ENCODE measurements at places on chromosomes 2 and 18.

GRCh38 chr2:112725545-112726457 lies 5.0 kb downstream of the NT5DC4 start:
- DNase-seq: no peak

DNA sequence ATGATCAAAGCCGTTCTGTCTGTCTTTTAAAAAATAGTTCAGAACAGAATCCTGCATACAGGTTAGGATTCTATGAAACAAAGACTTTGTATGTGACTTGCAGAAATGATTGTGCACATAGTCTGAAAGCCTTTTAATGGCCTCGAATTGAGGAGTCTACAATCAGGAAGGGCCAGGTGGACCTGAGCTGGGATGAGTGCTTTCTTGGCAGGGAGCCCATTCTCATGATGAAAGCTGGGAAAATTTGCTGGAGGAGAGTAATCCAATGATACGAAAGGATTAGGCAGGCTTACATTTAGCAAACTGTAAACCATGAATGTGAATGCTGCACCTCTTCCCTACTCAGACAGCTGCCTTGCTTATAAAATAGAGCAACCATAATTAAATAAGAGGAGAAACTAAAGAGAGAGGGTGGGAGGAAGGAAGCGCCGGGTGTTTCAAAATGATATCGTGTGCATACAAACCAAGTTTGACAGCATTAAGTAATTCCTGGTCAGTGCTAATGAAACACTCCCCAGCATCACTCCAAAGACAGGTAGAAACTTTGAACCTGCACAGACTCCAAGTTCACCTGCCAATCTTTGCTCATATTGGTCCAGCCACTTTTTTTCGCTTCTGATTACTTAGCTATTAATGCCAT lies 23.7 kb upstream of the CXCR4 start:
- no peak for DNase-seq

- no peak for DNase-seq
Observed at GRCh38 chr18:7592305-7593071, 25.4 kb downstream of the PTPRM start.

DNA sequence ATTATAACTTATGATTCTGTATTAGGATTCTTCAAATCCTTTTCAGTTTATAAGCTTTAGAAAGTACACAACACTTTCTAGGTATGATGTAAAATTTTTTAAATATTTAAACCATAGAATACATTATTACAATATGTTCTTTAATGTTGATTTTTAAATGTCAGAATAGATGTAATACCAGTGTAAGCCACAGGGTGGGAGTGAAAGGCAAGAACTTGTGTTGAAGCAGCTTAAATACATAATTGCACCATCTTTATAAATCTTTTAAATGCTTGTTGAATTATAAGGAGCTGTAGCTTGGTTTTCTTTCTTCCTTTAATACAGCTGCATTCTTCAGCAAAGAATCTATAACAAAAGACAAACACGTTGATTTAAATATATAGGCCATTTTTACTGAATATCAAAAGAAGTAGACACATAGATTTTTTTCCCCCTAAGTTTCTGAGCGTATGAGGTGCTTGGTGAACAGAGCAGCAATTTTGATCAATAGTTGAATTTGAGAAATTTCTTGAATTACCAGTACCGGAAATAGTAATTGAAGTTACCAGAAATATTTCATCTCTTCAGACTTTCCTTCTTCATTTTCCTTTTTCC lies 63.0 kb downstream of the TANK start:
- no peak for DNase-seq

DNA sequence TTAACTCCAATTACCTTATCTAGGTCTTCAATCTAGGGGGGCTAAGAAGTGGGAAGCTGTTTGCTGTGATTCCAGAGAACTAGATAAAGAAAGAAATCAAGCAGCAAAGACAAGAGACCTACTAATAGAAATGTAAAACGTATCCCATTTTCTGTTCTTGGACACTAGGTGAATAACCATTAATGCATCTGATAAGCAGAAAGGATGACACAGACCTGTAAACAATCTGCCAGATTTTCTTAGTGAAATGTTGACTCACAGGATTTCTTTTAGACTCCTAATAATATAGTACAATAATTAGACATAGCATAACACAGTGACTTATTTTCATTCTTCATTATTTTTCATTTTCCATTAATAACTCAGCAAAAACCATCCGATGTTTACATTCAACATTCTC lies 1.3 kb downstream of the WDR35 start:
- DNase-seq: no peak

- no peak for DNase-seq
Observed at GRCh38 chr2:195956725-195957124, 111.9 kb downstream of the DNAH7 start.

- no peak for DNase-seq
Observed at GRCh38 chr2:66866331-66867062, 431.6 kb downstream of the MEIS1 start.

- no peak for DNase-seq
Observed at GRCh38 chr2:105653302-105653701, 91.4 kb upstream of the NCK2 start.

DNA sequence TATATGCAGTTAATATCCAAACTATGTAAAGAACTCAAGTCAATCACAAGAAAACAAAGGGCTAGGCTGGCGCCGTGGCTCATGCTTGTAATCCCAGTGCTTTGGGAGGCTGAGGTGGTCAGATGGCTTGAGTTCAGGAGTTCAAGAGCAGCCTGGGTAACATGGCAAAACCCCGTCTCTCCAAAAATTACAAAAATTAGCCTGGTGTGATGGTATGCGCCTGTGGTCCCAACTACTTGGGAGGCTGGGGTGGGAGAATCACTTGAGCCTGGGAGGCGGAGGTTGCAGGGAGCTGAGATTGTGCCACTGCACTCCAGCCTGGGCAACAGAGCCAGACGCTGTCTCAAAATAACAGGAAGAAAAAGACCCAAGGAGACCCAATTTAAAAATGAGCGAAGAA lies 91.9 kb upstream of the ALKAL2 start:
- no peak for DNase-seq

DNA sequence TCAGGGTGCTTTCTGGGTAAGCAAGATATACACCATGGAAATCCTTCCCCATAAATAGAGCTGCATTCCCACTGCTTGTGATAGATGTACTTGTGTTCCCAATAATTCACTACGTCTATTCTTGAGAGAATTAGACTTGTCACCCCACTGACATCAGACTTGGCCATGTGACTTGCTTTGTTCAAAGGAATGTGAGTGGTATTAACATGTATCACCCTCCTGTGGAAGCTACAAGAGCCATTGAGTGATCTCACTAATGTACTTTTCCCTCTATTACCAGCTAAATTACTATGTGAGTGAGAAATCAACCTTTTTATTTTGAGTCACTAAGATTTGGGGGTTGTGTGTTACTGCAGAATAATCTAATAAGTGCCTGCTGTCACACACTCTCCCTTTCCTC lies 176.0 kb downstream of the CCDC178 start:
- DNase-seq: no peak

Data from posterior cingulate gyrus (tissue), 11 donors.